ENCODE measurements at places on chromosomes 3 and 15. TPM values are rescaled to one million over a fixed set of nuclear protein-coding genes. Genes with fewer than 3 reads are reported as not detected.

SMAD6 gene
- 20.1 TPM for polyA plus RNA-seq

SLC9C1 gene
- not detected for polyA plus RNA-seq

GPR27 gene
- 3.3 TPM for polyA plus RNA-seq

GRCh38 chr15:75732177-75732808 lies 19.6 kb upstream of the CSPG4 start:
- no peak for DNase-seq

DNA sequence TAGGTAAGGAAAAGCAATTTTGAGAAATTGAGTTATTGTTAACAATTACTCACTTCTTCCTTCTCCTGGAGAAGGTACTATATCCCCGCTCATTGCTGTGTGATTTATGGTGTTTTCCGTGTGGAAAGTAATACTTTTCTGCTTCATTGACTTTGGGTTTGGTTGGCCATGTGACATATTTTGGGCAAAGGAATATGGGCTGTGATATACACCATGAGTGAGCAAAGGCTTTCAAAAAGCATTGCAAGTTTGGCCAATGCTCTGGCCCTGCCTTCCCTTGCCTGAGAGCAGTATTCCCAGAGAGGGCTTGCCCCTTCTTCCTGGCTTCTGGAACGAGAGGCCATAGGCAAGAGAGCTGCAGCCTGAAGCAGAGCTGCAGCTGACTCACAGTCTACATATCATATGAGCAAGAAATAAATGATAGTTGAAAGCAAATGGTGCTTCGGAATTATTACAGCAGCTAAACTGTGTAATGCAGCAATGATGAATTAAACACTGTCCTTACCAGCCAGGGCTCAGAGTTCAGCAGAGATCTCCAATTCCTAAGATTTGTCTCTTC lies 216.8 kb upstream of the CD96 start:
- no peak for DNase-seq

All from urinary bladder (tissue), 4 donors.